ENCODE measurements at places on chromosomes 7 and 10.

DNA sequence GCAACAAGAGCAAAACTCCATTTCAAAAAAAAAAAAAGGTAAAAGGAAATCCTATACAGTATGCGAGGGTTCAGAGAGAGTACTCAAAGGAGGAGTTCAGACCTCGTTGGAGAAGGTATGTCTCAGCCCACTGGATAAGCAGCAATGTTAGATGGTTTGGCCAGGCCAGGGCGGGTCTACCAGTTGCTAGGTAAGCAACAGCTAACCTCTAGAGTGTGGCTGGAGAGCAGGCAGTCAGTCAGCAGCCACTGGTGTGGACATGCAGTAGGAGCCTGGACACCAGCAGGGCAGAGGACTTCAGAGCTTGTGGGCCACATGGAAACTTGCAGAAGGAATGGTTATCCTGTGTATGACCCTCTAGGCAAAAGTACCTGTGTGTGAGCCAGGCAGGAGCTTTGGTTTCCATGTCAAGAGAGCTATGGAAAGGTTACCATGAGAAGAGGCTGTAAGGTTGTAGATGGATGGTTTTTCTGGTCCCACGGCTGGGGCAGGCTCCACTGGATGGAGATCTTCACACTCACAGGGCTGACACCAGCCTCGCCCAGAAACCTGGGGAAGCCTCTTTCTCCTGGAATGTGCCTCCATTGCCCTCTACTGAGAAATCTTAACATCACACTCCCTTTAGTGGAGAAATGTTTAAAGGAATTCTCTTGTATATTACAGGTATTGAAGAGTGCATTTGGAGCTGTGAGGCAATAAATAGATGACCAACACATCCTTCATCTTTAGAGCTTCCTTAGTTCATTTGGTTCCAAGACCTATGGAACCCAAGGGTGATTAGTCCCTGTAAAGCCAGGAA, 63.6 kb downstream of the CCDC186 start:
- no peak for DNase-seq

GRCh38 chr10:84217746-84218145, 7.6 kb downstream of the LRIT2 start:
- no peak for DNase-seq

DNA sequence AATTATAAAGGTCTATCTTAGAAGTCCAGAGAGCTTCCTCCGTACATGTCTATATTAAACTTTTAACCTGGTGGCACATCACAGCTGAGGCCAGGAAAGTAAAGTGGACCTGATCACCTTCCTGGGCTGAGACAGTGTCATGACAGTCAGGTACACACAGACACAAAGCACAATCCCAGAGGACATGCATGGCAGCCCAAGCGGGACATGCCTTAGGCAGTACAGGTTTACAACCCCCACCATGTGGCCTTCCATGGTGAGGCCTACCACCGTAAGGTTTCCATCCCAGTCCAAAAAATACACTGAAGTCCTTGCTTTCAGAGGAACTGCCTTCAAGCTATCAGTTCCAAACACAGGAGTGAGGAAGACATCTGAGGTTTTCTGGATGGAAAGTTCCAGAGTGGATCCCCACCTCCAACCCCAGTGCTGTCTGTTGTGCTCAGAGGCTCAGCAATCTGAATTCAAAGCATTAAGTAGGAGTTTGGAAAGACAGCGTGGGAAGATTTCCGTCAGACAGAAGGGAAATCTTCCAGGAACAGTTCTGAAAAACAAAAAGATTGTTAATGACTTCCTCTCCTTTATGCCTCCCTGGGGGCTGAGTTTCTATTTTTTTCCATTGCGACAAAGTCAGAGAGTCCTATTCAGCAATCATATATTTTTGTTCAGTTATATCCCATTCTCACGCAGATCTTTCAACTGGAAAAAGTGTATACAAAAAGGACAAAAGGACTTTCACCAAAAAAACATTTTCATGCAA, 20.1 kb downstream of the IFIT3 start:
- DNase-seq: no peak

DNA sequence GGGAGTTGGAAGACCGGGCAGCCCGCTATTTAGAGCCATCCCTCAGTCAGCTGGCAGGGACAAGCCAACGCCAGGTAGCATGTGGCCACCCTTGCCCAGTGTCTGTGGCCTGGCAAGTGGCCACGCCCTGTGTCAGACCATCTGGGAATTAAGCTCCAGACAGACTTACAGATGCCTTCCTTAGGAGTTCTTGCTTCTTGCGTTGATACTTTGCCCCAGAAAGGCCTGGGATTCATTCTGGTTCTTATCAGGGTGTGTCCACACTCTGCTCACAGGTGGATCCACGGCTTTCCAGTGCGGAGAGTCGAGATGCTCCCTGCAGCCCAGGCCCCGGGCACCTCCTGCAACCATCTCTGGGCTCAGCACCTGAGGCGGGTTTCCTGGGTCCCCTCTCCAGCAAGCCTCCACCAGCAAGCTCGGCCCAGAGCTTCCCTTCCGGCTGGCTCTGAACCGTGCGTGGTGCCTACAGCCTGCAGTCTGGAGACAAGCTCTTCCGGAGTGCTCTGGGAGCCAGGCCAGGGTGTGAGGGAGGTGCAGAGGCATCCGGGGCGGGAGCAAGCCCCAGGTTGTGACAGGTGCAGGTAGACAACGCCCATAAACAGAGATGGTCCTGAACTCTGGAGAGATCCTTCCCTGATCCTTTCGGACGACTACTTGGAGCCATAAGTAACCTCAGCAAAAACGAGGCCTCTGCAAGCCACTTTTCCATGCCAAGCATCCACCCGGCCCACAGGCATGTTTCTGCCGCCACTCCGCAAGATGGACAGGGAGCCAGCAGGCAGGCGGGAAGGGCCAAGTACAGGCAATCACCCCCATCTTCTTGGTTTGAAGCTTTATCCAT, 32.3 kb upstream of the PPIF start:
- no peak for DNase-seq

DNA sequence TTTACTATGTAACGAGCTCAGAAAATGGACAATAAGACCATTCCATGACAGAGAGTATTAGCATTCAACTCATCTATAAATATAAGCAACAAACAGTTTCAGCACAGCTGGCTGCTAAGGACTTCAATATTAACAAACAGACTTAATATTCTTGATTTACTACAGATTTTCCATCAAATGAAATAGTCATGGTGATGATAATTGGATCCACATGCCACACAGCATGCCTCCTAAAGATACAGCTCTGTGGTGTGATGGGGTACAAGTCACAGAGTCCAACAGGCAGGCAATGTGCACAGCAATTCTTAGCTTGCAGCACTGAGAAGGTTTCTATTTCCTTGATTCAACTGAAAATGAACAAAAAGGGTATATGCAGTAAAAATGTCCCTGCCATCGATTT, 54.0 kb downstream of the DOCK4 start:
- DNase-seq: no peak

GRCh38 chr7:82230811-82231581, 212.6 kb downstream of the CACNA2D1 start:
- no peak for DNase-seq
